Right lung (tissue), 10 donors: ENCODE measurements at places on chromosomes 7 and 10. TPM values are rescaled to one million over a fixed set of nuclear protein-coding genes. Genes with fewer than 3 reads are reported as not detected.

ZNF467 gene
- polyA plus RNA-seq = 17.8 TPM

OPN4 gene
- polyA plus RNA-seq = not detected

COL26A1 gene
- 6.9 TPM for polyA plus RNA-seq

SPDYE9 gene
- polyA plus RNA-seq = 0.98 TPM

EBLN1 gene
- not detected for polyA plus RNA-seq

ACTL6B gene
- polyA plus RNA-seq = 0.40 TPM

STOX1 gene
- polyA plus RNA-seq = 4.4 TPM

BEND7 gene
- 20.0 TPM for polyA plus RNA-seq

LRGUK gene
- 2.5 TPM for polyA plus RNA-seq

- no peak for DNase-seq
Measured at GRCh38 chr10:74213571-74214162, 62.6 kb downstream of the ADK start.

- DNase-seq = no peak
Measured at GRCh38 chr10:404991-405390, 269.7 kb downstream of the ZMYND11 start.

DNA sequence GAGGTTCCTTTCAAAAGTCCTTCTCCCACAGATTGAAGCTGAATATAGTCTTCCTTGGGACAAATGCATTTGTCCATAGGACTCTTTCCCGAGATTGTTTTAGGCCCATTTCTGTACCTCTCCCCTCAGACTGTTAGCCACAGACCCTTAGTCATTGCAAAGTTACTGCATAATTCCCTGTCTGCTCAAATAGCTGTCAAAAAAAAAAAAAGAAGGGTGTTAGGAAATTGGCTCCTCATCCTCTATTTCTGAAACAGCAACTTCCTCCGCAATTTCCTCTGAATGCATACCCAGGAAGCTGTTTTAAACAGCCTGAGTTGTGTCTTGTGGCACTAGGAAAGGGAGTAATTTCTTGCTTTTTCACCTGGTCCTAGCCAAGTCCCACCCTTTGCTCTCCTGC is 5.4 kb downstream of the LRRC4 start:
- no peak for DNase-seq

DNA sequence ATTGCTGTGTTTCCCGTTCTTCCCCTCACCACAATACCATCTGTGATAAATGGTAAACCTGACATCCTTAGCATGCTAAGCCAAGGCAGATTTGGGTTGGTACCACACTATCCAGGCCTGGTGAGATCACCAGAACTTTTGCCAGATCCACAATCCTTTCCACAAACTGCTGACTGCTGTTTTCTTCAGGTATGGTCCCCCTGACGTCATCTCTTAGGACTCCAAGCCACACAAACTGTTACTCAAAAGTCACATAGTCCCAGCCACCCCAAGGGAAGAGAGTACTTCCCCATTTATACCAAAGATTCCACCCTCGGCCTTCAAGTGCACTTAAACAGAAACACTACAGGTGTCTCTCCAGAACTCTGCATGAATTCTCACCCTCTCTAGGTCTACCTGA is 34.8 kb downstream of the SLC25A13 start:
- DNase-seq = no peak

DNA sequence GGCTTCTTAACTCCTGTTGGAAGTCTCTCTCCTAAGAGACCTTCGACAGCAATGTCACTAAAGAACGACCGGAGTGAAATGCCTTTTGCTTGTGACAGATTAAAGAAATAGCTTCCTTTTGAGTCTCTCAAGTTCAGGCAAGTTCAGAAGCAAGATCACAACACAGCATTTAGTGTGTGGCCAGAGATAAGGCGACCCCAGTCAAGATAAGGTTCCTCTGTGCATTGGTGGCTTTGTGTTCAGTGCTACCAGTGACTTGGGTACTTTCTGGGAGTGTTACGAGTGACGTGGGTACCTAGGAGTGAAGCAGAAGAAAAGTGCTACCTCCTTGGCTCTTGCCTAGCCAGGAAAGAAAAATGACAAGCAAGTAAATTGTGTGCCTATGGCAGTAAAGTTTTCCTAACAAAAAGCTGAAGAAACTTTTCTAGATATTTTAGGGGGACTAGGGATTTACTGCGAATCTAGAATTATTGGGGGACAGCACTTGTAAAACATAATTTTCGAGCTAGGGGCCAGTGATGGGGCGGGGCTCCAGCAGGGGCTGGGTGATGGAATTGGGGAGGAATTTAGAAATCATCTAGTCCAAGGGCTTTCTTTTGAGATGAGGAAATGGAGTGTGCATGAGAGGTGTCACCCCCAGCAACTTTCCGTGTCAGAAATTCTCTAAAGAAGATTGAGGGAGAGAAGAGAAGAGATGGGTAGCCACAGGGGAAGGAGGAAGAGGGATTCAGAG is 191.9 kb upstream of the LYZL2 start:
- no peak for DNase-seq

DNA sequence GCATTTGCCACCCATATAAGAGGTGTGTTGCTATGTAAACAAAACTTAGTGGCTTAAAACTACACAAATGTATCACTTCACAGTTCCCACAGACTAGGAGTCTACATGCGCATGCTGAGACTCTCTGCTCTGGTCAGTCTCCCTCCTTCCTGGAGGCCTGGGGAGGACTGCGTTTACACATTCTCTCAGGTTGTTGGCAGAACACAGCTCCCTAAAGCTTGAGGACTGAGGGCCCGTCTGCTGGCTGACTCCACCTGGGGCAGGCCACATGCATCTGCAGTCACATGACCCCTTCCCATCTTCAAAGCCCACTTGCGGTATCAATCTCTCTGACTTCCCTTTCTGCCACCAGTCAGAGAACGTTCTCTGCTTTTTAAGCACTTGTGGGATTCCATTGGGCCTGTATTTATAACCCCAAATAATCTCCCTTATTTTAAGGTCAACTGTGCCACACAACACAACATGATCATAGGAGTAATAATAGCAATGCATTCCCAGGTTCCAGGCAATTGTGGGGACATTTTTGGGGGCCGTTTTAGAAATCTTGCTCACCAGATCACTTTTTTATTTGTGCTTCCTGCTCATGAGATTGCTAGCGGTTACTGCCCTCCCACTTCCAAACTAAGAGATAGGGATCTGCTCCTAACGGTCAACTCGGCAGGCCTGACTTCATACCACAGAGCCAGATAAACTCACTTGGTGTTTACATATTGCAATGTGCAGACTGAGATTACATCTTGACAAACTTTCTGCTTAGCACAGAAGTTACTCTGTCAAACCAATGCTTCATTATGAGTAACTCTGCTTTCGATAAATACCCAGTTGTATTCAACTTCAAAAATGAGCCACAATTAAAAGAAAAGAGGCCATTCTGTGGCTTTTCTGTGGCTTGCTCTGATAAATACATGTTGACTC is 96.3 kb downstream of the ALOX5 start:
- DNase-seq = no peak

DNA sequence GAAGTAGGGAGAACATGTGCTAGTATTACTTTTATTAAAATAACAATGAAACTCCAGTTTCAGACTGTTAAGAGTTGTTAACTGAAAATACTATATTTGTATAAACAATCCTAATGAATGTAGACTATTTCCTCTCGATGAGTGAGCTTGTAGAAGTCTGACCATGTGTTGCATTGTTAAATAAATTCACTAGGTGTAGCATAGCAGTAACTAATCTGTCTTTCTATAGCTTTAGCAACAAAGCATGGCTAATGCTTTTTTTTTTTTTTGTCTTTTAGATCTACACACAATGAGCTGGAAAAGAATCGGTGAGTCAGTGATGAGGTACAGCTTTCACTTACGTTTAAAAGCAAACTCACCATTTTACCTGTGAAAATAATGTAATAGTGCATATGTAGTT is 37.1 kb downstream of the MXI1 start:
- no peak for DNase-seq

DNA sequence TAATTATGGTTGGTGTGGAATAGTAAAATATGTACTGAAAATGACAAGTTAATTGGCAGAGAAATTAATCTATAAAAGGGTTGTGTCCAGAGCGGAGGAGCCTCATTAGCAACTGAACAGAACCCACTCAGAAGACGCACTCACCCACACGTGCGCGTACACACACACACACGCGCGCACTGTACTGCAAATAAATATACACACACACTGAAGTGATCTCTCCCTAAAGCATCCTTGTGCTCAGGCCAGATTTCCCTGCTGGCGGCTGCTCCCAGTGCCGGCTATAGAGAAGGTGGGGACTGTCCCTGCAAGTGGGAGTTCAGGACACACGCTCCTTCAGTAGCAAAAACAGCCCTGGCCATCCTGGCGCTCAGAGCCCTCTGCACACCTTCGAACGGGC is 85.2 kb downstream of the CHST15 start:
- no peak for DNase-seq

DNA sequence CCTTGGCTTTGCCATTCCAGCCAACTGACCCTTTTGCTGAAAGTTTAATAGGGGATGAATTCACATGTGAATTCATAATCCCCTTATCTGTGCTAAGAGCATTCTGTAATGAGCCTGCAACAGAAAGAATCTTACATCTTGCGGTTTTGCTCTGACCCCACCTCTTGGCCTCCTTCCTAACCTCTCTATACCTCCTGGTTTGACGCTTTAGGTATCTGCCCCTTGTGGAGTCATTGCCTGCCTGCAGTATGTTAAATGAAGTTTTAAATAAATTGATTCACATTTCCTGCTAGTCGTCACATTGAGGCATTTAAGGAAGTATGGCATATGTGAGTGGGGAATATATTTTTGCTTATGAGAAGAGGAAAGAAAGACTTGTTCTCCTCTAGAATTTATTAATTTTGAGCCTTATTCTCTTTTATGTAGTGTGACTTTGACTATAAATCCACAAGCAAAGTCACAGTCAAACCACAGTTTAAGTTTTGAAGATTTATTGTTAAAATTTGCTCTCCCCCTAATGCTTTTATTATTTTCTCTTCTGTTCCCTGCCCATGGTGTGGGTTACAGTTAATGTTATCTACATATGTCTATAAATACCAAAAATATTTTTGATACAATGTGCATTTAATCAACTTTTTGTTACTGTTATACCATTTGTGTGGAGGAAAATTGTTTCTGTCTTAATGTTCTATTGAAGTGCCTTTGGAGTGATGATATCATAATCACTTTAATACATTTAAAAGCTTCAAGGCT is 60.9 kb downstream of the LRMDA start:
- DNase-seq = no peak

DNA sequence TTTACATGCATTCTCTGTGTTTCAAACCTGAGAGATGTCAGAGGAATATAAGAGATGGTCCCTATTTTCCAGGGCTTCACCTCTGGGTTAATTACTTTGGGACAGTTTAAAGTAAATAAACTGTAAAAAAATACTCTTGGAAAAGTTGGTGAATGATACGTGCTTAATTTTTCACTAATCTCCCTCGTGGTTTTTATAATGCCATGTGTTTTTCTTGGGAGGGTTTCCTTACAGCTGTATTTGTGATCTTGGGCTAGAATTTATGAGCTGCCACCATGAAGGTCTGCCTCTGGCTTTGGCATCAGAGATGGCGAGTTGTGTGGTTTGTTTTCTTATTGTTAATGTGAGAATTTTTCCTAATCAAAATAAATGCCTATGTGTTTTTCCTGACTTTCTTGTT is 322.5 kb downstream of the AUTS2 start:
- DNase-seq = no peak

GRCh38 chr7:17696422-17696821 is 243.9 kb downstream of the SNX13 start:
- no peak for DNase-seq

GRCh38 chr7:5420067-5420880 is 3.4 kb downstream of the TNRC18 start:
- DNase-seq = peak; percentile 29

DNA sequence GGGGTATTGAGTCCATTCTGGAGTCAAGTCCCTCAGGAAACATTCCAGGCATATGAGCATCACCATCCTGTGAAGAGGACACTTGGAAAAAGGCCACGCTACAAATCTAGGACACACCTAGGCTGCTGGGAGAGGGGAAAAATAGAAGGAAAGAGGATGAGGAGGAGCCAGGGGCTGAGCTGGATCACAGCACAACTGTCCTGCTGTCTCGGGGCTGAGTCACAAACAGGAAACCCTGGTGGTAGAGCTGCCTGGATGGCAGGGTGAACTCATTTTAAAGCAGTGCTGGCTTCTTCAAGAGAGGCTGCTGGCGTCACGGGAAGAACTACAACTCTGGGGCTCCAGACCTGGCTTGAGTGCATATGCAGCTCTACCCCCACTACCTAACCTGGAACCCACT is 151.5 kb downstream of the RNF216 start:
- no peak for DNase-seq

GRCh38 chr10:43703286-43703685 is 54.6 kb upstream of the ZNF32 start:
- DNase-seq = no peak

DNA sequence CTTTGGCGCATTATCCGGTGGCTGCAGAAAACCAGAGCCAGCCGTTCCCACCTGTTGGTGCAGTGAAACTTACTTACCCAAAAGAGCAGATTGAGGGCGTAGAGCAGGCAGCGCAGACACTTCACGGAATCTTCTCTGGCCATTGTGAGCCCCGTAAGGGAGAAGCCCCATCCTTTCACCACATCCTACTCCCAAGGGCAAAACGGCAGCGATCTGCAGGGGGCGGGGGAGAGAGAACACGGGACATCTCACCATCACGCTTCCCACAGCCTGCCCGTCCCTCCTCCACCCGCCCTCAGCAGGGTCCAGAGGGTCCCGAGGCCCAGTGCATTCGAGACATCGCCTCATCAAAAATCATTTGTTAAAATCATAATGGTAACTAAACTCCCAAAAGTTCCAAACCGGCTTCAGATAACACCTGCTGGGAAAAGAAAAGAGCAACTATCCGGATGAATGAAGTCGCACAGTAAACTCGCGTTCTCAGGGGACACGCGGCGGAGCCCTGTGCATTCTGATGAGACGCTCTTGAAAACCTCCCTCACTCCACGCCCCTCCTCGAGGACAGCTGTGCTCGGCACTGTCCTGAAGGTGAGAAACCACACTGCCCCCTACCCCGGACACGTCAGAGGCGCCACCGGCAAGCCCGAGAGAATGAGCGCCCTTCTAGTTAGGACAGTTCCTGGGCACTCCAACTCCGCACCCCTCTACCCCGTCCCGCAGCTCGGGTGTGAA is 1.2 kb downstream of the TSPAN12 start:
- DNase-seq = peak; percentile 30

- DNase-seq = no peak
Measured at GRCh38 chr7:44802418-44803025, 6.0 kb downstream of the PPIA start.

GRCh38 chr7:119761776-119762175 is 511.2 kb upstream of the KCND2 start:
- DNase-seq = no peak

- no peak for DNase-seq
Measured at GRCh38 chr10:77131214-77131613, 506.4 kb downstream of the KCNMA1 start.

GRCh38 chr10:71419750-71420149 is 23.0 kb downstream of the CDH23 start:
- no peak for DNase-seq

DNA sequence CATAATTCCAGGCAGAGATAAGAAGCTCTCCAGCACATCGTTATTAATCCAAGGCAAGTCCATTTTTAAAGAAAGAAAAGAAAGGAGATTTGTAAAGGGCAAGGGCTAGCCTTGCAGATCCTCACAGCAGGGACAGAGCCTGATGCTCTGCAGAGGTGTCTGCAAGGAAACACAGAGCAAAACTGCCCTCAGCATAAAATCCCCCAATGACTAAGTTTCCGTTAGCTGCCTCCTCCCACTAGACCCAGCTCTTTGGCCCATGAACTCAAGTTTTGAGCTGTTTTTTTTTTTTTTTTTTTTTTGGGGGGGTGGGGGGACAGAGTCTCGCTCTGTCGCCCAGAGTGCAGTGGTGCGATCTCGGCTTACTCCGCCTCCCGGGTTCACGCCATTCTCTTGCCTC is 300.7 kb downstream of the MTERF1 start:
- DNase-seq = no peak

GRCh38 chr10:25162391-25162790 is 12.4 kb upstream of the GPR158 start:
- DNase-seq = no peak
